ENCODE measurements at places on chromosomes 3 and 15. TPM values are rescaled to one million over a fixed set of nuclear protein-coding genes. Genes with fewer than 3 reads are reported as not detected.

The C3orf33 gene
- 5.0 TPM for total RNA-seq

The CSPG5 gene
- total RNA-seq, result 0.89 TPM

The OSTN gene
- not detected for total RNA-seq

The PYGO1 gene
- total RNA-seq, result 7.2 TPM

Data from A549 treated with AZD2906 at 1 μM for 4 hours (cell line).